ENCODE measurements at places on chromosomes 1 and 21.

DNA sequence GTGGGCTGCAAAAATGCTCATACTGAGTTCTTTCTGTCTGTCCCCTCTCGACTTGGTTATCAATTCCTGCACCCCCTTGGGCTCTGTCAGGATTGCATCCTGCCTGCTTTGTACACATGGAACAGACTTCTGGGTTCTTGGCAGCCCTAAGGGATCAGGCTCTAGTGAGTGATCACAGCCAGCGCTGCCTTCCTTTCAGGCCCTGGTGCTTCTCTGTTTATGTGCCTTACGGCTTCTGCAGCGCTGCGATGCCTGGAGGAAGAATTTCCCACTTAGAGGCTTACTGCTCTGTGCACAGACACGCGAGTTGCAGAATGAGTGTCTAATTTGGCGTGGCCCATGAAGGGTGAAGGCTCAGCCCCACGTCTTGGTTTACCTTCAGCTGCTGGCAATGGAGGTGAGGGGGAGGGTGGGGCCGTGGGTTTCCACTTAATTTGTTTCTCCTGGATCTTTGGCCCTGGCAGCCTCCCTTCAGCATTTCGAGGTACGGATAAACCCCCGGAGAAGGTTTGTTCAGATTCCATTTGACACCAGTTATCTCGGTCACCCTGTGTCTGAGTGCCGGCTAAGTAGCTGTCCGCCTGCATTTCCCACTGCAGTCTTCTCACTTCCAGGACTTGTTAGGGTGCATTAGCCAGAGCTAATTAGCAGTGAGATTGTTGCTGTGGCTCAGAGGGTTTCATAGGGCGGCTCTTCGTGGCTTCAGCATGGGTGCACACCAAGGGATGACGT lies 227.3 kb downstream of the DYRK1A start:
- DNase-seq: no peak

- peak; percentile 27 for DNase-seq
Measured at GRCh38 chr1:151841141-151841540, 1.5 kb upstream of the C2CD4D start.

DNA sequence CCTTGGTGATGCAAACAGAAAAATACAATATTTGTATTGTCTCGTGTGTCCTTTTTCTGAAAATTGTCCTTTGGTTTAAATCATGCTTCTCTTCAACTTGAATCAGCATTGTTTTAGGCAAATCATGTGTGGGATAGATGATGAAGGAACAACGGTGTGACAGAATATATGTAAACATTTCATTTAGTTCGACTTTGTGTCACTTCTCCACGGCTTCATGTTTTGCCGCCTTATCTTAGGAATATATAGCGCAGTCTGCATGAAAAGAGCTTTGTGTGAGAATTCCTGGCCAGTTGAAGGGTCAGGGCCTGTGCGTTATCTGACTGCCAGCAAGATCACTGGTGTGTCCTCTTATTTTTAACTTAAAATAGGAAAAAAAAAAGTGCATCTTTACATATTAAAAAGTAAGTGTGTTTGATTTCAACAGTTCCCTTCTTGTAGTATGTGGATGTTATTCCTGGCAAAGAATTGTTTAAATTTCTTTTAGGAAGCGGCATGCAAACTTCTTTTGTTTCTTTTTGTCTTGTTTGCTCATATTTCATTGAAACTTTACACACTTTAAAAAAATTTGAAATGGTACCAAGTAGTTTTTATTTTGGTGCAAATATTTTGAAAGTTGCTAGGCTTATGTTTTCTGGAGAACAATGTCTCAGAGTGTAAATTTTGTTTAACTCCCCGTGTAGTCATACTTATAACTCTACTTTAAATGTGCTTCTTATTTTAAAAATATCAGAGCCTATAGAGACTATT lies 465.2 kb downstream of the USP25 start:
- no peak for DNase-seq

DNA sequence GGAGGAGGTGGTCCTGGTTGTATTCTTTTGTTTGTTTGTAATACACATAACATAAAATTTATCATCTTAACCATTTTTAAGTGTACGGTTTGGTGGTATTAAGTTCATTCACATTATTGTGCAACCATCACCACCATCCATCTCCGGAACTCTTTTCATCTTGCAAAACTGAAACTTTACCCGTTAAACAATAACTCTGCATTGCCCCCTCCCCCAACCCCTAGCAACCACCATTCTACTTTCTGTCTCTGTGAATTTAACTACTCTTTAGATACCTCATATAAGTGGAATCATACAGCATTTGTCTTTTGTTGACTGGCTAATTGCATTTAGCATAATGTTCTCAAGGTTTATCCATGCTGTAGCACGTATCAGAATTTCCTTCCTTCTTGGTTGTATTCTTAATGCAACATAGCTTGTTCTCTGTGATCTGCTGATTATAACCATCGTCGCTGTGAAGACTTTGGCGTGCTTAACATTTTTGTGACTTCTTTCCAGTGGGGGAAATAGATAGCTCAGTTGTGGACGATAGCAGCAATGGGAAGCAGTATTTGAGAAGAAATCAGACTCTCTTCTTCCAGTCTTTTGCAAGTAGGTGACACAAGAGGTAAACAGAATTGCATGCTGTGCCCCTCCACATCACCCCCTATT lies 117.5 kb upstream of the HOOK1 start:
- DNase-seq: no peak

- no peak for DNase-seq
Measured at GRCh38 chr1:160149233-160149632, 2.2 kb upstream of the ATP1A4 start.

DNA sequence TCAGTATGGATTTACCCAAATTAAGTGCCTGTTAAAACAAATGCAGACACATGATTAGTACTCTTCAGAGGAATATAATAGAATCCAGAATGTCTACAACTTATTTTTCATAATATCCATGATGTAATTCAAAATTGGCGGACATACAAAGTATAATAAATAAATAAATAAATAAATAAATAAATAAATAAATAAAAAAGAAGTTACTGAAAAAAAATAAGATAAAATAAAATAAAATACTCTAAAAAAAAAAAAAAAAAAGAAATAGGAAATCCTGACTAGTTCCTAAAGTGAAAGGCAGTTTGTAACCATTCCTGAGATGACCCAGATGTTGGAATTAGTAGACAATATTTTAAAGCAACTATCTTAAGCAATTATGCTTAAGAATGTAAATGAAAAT lies 219.0 kb upstream of the SPAG17 start:
- DNase-seq: no peak

- DNase-seq: no peak
Measured at GRCh38 chr1:196312739-196313138, 295.5 kb downstream of the KCNT2 start.

- DNase-seq: no peak
Measured at GRCh38 chr1:211948377-211948776, 87.0 kb downstream of the INTS7 start.

DNA sequence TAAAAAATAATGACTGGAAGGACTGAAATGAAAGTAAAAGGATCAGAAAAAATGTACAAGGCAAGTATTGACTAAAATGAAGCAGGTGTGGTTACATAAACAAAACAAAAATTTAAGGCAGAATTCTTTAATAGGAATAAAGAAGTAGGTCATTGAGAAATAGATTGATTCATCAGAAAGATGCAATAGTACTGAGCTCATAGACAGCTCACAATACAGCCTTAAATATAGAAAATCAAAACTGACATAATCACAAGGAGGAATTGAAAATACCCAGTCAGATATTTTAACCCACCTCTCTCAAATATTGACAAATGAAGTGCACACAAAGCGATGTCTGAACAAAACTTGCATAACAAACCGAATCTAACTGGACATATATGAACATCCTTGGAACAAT lies 366.8 kb upstream of the DPYD start:
- no peak for DNase-seq

DNA sequence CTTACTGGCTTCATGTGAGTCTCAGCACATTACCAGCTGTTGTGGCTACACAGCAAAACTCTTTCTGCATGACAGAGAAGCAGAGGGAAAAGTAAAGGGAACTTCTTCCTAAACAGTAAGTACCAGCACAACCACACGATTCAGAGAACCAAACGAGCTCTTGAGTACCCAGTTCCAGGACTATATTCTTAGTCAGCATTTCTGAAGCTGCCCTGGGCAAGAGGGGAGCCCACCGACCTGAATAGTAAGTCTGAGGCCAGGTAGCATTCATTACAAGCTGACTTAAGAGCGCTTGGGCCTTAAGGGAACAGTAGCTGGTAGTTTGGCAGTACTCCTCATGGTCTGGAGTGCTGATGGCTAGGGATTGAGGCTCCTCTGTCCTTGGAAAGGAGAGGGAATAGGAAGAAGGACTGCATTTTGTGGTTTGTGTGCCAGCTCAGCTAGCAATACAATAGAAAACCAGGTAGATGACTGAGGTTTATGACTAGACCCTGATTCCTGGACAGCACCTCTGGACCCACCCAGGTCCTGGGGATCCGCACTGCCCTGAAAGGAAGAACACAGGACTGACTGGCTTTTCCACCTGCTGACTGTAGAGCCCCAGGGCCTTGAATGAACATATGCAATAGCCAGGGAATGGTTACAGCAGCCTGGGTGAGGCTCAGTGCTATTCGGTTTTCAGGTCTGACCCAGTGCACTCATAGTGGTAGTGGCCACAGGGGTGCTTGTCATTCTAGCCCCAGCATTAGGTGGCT lies 396.8 kb upstream of the PRMT6 start:
- no peak for DNase-seq

GRCh38 chr1:207863893-207864535 lies 46.9 kb downstream of the CD34 start:
- DNase-seq: no peak

DNA sequence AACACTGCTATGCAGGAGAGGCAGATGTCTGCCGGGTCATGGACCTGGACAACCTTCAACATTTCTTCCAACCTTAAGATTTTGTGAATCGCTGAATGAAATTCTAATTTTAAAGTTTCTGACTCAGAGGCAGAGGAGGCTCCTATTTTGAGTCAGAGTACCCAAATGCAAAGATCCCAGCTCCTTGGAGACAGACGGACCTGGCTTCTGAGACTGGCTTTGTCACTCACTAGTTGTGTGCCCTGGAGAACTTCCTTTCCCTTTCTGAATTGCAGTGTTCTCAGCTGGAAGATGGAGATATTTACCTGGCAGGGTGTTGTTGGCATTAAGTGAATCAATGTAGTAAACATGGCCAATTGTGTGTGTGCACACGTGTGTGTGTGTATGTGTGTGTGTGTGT lies 51.9 kb downstream of the IER5 start:
- DNase-seq: no peak

DNA sequence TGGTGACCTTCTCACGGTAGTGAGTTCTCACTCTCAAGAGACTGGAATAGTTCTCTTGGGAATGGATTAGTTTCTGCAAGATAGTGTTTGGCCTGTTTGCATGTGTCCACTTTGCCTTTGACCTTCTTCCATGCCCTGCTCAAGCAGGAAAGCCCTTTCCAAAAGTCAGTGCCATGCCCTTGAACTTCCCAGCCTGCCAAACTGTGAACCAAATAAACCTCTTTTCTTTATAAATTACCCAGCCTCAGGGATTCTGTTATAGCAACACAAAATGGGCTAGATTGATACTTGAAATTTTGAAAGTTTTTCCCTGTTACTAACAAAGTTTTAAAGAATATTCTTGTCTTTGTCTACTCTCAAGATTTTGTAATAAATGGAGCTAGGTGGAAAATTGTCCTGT lies 139.6 kb downstream of the SLC35F3 start:
- no peak for DNase-seq

DNA sequence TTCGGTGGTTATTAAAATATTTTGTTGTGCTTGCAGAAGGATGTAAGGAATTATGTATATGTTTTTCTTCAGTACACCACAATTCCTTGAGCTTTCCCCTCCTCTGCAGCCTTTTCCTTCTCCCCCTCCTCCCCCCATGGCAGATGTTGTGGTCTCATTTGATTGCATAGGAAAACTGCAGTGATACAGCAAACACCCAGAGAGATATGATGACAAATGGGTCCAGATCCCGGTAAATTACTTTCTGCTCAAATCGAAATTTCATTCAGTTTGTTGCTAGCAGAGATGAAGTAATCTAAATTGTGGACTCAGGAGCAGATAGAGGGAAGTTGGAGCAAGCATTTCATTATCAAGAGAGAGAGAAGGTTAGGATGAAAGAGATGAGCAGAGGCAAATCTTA lies 9.9 kb downstream of the LMO4 start:
- no peak for DNase-seq
